ENCODE measurements at places on chromosomes 1 and 21.

DNA sequence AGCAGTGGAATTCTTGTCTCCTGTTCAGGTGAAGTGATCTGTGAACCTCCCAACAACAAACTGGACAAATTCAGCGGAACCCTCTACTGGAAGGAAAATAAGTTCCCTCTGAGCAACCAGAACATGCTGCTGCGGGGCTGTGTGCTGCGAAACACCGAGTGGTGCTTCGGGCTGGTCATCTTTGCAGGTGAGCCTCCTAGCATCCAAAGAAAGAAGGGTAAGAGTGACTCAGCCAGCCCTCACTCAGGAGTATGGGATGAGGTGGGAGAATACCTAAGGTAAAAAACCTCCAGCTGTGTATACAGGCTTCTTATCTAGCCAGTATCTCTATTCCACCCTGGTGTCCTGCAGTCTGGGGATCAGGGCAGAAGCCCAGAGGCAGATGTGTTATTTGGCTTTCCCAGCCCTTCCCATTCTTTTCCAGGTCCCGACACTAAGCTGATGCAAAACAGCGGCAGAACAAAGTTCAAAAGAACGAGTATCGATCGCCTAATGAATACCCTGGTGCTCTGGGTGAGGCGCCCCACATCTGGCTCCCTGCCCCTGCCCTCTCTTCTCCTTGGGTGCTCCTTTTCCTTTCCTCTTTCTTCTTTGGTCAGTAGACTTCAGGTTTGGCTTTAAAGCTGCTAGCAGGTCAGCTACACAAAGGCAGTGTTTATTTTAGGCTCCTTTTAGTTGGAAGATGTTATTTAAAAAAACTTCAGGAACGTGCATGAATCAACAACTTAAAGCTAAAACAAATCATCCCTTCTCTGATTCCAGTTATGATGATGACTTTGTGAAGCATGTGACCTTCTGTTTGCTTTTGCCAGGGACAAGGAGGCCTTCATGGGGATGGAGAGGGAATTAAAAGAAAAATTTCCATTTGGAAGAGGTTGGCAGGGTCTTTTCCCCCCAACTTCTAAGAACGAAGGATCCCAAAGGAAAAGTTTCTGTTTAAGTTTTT, 9.0 kb downstream of the ATP8B2 start:
- no peak for DNase-seq

DNA sequence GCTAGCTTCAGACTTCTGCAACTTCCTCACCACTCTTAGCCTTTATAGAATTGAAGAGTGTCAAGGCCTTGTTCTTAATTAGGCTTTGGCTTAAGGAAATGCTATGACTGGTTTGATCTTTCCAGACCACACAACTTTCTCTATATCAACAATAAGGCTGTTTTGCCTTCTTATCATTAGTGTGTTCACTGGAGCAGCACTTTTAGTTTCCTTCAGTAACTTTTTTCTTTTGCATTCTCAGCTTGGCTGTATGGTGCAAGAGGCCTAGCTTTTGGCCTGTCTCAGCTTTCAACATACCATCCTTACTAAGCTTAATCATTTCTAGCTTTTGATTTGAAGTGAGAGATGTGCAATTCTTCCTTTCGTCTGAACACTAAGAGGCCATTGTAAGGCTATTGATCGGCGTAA, 8.6 kb downstream of the PRKACB start:
- peak; percentile 85 for DNase-seq

- DNase-seq: peak; percentile 69
These were observed 15.8 kb upstream of the TAS1R2 start for GRCh38 chr1:18875107-18875795.

GRCh38 chr1:32748926-32749325, 46.4 kb upstream of the SYNC start:
- no peak for DNase-seq

GRCh38 chr1:118294875-118295642, 110.0 kb upstream of the SPAG17 start:
- DNase-seq: no peak

- DNase-seq: no peak
These were observed 1.5 kb downstream of the RGS18 start for GRCh38 chr1:192159781-192160180.
